Activated CD4-positive, alpha-beta T cell treated with anti-CD3 and anti-CD28 coated beads, Interleukin-2, amount 50 U/mL, for 24 hours (primary cell): ENCODE measurements at places on chromosomes 11 and 22.

GRCh38 chr11:121964591-121964990 lies 151.4 kb downstream of the BLID start:
- DNase-seq, result no peak

GRCh38 chr22:42283278-42284201 lies 13.1 kb upstream of the TCF20 start:
- no peak for DNase-seq

- DNase-seq, result peak; percentile 47
Measured at GRCh38 chr11:22624742-22625447, 728 bp downstream of the FANCF start.

DNA sequence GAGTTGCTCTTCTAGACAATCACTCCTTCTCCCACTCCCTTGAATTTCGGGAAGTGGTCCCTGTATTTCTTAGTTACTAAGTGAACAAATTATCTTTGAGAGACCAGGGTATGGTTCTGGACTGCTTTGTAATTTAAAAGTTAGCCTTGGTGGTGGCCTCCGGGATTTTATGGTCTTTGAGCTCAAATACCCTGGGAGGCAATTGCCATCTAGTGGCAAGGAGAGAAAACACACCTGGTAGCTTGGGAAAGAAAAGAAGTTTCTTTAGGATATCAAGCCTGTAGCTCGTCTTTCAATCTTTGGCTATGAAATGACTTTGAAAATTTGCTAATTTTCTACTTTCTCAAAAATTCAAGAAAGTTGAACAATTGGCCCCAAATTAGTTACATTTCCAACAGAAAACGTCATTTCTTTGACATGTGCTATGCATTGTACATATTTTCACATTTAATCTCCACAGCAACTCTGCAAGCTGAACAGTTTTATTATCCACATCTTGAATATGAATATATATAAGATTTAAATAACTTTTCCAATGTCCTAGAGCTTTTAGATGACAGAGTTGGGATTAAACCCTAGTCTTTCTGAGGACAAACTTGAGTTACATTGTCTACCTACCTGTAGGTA lies 39.1 kb downstream of the MMP27 start:
- DNase-seq, result no peak

DNA sequence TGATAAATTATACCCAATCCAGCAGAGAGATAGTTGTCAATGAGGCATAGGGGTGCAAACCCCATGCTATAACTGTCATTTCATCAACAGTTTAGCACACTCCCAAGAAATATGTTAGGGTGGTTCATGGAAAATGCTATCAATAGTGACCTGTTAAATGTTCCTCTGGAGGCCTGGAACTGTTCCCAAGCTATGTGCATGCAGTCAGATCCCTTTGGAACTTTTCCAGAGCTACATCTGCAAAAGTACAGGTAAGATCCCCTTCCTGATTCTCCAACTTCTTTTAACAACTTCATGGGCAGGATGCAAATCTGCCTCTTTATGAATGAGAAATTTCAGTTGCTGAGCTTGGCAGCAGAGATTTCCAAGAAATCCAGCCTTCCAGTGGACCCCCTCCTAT lies 27.2 kb downstream of the ABTB2 start:
- no peak for DNase-seq

GRCh38 chr11:97703851-97704250 lies 1314.0 kb downstream of the JRKL start:
- DNase-seq, result no peak

DNA sequence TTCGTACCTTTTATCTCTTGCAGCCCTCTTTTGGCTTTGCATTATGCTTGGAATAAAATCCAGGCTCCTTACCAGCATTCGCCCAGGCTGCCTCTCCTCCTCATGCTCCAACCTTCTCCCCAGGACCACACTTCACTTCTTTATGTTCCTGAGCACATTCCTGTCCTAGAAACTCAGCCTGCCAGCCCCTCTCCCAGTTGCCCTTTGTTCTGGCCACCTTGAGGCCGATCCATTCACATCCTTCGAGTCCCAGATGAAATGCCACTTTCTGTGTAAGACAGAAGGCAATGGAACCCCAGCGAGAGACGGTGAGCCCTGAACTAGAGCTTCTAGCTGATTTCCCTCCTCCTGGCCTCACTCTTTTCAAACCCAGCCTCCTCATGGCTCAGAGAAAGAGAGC lies 73.0 kb upstream of the NTM start:
- no peak for DNase-seq

- DNase-seq, result no peak
Measured at GRCh38 chr22:34115722-34116121, 195.4 kb upstream of the LARGE1 start.

- no peak for DNase-seq
Measured at GRCh38 chr11:115710980-115711379, 206.8 kb upstream of the CADM1 start.

DNA sequence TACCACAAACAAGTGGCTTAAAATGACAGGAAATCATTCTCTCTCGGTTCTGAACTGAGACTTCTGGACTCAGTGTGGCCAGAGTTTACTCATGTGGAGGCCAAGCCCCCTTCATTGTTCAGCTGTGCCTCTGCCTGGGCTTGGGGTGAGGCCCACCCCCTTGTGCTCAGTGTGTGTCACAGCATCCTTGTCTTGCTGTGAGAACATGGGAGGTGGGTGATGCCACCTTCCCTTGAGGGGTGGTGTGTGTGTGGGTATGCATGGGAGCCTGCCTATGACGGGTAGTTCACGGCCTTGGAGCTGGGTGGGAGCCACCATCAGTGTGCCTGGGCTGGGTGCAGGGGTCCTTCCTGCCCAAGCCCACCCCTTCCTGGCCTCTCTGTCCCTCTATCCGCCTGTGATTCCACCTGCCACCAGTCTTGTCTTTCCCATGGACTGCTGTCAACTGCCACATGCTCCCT lies 101.7 kb downstream of the MORC2 start:
- no peak for DNase-seq

- no peak for DNase-seq
Measured at GRCh38 chr11:859394-860131, 16.9 kb downstream of the TSPAN4 start.

GRCh38 chr22:42156121-42156520 lies 25.5 kb upstream of the CYP2D6 start:
- no peak for DNase-seq
